NAMALWA (cell line): ENCODE measurements at places on chromosomes 3 and 15.
A peak's percentile ranks its signal among the peaks of the same experiment; 100 is the strongest.

- peak; percentile 41 for DNase-seq
These were observed 181.3 kb downstream of the SNRPN start for GRCh38 chr15:25136119-25136518.

GRCh38 chr3:34742151-34742550 is 897.2 kb upstream of the ARPP21 start:
- no peak for DNase-seq

GRCh38 chr3:42670051-42670576 is 15.2 kb upstream of the KLHL40 start:
- no peak for DNase-seq

- DNase-seq: no peak
These were observed 108.8 kb upstream of the LYSMD4 start for GRCh38 chr15:99842071-99842470.

GRCh38 chr3:84245789-84246188 is 713.0 kb upstream of the CADM2 start:
- no peak for DNase-seq

GRCh38 chr3:47380026-47380600 is 708 bp upstream of the PTPN23 start:
- no peak for DNase-seq

DNA sequence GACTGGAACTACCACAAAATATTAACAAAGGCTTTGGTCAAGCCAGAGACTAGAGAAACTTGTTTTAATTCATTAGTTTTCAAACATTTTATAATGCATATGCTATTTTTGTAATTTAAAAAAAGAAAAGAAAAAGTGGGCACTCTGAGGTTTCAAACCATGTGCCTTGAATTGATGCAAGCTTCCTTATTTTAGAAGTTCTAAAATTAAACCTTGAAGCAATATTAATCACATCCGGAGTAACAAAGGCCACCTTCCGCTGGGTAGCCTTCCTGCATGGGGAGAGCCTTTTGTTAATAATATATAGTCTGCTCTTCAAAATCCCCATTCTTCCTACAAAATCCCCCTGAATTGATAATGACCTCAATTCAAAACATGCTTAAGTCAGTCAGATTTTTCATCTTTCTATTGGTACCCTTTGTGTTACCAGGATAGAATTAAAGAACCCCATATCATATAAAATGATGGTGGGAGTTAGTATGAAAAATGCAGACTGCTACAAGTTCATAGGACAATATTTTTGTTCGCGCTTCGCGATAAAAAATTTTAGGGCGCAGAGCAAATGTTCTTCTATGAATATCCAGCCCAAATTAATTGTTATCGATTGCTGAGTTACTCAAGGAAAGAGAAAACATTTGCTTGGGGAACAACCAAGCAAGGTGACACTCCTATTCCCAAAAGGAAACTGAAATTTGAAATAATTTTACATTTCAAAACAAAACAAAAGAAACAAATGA is 30.6 kb downstream of the LDHAL6B start:
- peak; percentile 25 for DNase-seq

- DNase-seq: no peak
These were observed 90.9 kb upstream of the RNU6-1 start for GRCh38 chr15:67930720-67931119.

- peak; percentile 29 for DNase-seq
These were observed 24.3 kb downstream of the FILIP1L start for GRCh38 chr3:100089812-100090668.

- DNase-seq: no peak
These were observed 48.8 kb upstream of the PLXNA1 start for GRCh38 chr3:126934031-126934531.

DNA sequence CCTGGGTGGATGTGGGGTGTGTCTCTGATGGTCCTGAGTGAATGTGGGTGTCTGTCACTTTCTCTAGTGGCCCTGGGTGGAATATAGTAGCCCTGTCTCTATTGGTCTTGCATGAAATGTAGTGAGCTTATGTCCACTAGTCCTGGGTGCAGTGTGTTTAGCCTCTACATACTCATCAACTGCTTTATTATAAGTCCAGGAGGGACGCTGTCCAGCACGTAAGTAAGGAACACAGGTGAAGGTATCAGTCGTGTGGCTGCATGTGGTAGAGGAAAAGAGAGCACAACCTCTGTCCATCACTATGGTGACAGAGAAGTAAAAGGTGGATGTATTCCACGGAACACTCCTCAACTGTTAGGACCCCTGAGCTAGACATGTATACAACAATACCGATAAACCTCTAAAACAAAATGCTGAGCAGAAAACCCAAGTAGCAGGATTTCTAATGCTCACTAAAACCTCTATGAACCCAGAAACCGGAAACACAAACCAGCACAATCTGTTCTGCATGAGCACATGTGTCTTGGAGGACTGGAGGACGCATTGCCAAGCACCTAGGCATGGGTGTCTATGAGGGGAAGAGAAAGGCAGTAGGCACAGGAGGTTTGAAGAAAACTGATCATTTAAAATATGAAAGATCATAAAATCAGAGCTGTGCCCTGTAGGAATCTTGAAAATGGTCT is 11.0 kb downstream of the LTF start:
- no peak for DNase-seq

DNA sequence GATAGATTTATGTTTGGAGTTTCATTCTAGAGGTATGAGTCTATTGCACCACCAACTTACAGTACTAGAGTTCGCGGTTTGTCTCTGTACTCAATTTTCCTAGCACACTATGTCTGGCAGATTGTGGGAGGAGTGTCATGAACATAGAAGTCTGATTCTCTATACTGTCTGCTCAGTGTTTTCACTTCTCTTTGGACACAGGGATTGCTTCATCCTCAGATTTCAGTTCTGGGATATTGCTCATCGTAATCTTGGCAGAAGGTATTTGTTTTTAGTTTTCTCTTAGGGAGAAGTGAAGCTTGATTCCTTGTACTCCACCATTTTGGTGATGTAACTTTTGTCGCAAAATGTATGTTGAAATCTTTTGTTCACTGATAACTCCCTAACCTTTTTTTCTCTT is 27.8 kb upstream of the AZI2 start:
- no peak for DNase-seq

GRCh38 chr3:108100906-108101660 is 10.3 kb upstream of the CD47 start:
- DNase-seq: peak; percentile 86

DNA sequence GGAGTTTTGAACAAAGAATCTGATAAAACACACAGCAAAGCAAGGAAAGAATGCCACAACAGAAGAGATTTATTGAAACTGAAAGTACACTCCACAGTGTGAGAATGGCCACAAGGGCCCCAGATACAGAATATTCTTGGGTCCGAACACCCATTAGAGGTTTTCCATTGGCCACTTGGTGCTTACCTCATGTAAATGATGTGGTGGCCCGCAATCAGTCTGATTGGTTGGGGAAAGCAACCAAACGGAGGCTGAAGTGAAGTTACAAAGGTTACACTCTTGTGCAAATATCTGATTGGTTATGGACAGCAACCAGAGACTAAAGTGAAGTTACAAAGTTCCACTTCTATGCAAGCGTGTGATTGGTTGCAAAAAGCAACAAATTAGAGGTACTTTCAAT is 20.4 kb downstream of the NSUN3 start:
- no peak for DNase-seq

DNA sequence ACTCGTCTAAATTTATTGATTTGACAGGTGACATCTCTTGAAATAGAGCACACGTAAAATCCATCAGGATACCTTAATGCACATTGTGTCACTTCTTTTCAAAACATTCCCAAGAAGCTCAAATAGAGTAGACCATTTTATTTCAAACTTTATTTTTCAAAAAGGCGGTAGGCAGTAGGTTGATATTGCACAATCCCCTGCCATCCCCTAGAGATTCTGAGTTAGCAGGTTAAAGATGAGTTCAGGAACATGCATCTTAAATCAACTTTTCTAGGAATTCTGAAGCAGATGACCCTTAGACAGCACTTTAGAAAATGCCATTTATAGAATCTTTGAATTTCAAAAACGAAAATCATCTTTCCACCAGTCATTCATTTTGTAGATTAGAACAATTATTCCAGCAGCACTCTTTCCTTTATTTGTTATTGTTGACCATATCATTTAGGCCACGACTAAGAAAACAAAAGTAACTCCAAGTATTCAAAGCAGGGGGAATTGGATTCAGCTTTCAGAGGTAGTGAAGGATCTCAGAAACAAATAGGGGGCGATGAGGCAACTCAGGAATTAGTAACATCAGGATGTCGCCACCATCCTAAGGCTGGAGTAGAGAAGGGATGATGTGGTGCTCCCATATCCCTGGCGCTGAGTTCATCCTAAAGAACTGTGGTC is 198.2 kb upstream of the MCTP2 start:
- no peak for DNase-seq
